ENCODE measurements at places on chromosomes 11 and 22.
A peak's percentile ranks its signal among the peaks of the same experiment; 100 is the strongest.

- no peak for DNase-seq
Measured at GRCh38 chr22:32775957-32776356, 25.5 kb upstream of the TIMP3 start.

GRCh38 chr22:33971561-33971961, 51.3 kb upstream of the LARGE1 start:
- DNase-seq, result no peak

- DNase-seq, result peak; percentile 18
Measured at GRCh38 chr11:75475767-75476650, 43.0 kb upstream of the KLHL35 start.

DNA sequence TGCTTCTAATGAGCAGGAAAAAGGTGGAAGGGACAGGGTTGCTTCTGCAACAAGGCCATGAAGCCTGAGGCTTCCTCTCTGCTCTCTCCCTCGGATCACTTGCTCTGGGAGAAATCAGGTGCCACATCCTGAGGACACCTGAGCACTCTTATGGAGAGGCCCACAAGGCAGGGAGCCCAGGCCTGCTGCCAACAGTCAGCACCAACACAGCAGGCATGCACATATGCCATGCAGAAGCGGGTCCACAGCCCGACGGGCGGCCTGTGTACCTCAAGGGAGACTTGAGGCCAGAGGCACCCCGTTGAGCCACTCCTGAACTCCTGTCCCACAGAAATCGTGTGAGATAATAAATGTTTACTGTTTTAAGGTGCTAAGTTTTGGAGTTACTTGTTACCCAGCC, 9.5 kb downstream of the TTLL12 start:
- DNase-seq, result no peak

DNA sequence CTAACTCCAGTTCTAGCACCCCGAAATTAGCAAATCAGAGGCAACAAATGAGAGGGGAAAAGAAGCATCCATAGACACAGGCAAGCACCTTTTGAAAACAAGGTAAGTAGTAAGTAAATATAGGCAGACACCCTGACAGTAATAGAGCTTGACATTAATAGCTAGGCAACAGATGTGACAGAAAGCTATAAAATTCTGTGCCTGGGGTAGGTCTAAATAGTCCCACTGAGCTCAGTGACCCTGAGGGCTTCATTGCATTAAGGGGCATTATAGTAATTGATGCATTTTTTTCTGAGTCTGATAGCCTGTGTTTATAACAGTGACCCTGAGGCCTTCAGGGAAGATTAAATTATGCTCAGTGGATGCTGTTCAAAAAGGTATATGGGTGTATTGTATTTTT, 197.1 kb downstream of the HIPK3 start:
- DNase-seq, result no peak

DNA sequence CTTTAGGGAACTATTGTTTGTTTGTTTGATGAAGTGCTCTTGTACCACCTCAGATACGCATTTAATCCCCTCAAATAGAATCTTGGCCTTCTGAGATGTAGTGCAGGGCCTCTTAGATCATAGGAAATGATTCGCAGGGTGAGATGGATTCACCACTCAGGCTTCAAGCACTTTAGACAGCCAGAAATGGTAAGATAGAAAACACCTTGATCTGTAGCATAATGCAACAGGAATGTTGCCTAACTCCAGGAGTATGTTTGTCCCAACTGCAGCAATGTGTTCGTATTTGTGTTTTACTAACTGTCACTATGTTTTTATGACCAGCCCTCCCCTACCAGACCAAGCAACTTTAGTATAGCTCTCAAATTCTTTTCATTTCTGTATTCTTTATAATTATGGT, 761.2 kb downstream of the NELL1 start:
- no peak for DNase-seq

- no peak for DNase-seq
Measured at GRCh38 chr11:27296497-27296896, 66.5 kb downstream of the CCDC34 start.

GRCh38 chr11:94154095-94154856, 25.6 kb downstream of the PANX1 start:
- DNase-seq, result no peak
